ENCODE measurements at places on chromosomes 12 and 14.

DNA sequence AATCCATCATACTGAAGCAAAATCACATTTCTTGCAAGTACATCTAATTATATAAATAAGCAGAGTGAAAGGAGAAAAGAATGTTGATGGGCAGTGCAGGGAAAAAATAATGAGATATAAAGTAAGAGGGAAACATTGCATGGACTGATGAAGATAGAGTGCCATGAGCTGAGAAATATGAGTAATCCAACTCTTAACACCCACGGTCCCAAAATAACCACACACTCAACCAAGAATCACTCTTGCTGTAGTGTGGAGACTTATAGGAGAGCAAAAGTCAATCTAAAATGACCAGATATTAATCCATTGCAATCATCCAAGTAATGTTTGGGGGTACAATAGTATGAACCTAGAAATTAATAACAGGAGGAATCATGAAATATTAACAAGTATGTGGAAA, 40.2 kb downstream of the MYF5 start:
- no peak for DNase-seq

GRCh38 chr14:93295541-93296220, 37.2 kb downstream of the BTBD7 start:
- DNase-seq: no peak

DNA sequence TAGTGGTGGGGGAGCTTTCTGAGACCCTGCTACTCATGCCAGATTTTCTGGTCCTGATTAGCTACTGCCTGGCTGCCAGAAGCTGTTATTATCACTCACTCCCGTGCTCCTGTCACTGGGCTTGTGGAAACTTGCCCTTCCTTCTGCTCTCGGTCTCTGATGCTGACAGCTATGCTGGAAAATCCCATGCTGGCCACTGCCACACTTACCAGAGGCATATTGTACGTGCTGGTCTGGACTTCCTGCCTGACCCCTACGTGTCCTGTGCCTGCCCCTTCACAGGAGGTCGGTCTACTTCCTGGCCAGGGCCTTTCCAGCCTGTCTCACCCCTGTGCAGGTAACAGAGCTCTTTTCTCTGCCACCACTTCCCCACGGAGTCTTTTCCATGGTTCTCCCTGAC, 149.4 kb upstream of the PLEKHG7 start:
- DNase-seq: no peak

- no peak for DNase-seq
These were observed 81.8 kb downstream of the ITPR2 start for GRCh38 chr12:26751179-26751578.

GRCh38 chr12:47273191-47273626, 193.4 kb upstream of the AMIGO2 start:
- no peak for DNase-seq

DNA sequence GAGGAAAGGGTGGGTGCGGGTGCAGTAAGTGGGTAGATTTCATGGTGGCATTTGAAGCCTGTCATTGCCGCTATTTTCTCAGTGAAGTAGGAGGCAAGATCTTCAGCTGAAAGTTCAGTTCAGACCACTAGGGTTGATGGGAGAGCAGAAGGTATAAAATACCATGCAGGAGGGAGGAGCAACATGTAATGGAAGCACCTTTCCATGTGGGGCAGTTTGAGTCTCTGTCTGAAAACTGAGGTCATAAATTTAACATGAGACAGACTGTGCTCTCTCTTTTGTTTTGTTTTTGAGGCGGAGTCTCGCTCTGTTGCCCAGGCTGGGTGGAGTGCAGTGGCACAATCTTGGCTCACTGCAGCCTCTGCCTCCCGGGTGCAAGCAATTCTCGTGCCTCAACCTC, 22.7 kb downstream of the LRRC74A start:
- DNase-seq: no peak

- DNase-seq: no peak
These were observed 49.4 kb downstream of the FERMT2 start for GRCh38 chr14:52901357-52901980.

- DNase-seq: no peak
These were observed 36.5 kb upstream of the SSTR1 start for GRCh38 chr14:38171197-38171596.

DNA sequence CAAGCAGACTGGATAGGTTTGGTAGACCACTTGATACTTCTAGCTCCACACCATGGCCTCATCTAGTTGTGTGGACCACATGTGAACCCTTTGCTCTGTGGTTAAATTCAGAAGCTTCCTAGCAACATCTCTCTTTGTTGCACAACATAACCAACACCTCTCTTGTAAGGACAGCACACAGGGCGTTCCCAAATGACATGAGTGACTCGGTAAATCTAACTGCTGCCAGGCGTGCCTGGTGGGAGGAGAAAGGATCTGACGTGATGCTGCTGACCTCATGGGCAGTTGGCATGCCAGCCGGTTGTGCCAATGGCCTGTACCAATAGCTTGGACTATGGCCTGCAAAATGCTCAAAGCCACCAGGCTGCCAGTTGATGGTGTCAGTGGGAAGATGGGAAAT, 93.8 kb downstream of the CPSF2 start:
- no peak for DNase-seq

DNA sequence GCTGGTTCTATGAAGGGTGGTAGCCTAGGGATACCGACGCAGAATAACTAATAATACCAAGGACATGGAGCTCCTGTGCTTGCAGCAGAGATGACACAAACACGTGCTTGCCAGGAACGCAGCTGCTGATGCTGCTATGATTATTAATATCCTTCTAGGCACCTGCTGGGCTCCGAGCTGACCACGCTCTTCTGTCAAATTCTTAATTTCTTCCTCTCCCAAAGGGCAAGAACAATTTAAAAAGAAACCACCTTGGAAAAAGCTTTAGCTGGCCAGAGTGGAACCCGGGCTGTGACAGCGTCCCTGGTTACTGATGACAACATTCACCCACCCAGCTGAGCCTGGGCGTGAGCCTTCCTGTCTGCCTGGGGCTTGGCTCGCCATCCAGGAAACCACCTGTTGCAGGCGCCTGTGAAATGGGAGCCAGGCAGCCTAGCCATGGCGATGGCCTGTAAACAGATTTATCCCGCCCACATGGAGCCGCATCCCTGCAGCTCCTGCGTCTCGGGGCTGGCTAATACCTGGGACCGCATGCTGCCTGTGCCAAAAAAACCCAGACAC, 28.8 kb downstream of the CLMN start:
- DNase-seq: no peak

GRCh38 chr14:54220071-54220703, 176.6 kb upstream of the CDKN3 start:
- DNase-seq: no peak

- DNase-seq: peak; percentile 37
These were observed 604 bp downstream of the EEA1 start for GRCh38 chr12:92928421-92928961.

DNA sequence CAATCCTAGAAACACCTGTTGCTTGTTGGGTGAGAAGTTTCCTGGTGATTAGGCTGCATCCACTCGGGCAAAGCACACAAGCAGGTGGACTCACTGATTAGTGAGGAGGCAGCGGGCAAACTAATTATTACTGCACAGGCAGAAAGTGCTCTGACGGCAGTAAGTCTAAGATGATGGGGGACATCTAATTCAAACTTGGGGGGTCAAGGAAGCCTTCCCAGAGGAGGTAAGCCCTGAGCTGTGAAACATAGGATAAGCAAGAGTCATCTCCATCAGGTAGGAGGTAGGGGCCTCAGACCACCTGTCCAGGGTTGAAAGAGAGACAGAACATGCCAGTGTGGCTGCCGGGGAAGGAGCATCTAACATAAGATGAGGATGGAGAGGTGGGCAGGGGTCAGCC, 1578.4 kb upstream of the TMEM132C start:
- DNase-seq: no peak

DNA sequence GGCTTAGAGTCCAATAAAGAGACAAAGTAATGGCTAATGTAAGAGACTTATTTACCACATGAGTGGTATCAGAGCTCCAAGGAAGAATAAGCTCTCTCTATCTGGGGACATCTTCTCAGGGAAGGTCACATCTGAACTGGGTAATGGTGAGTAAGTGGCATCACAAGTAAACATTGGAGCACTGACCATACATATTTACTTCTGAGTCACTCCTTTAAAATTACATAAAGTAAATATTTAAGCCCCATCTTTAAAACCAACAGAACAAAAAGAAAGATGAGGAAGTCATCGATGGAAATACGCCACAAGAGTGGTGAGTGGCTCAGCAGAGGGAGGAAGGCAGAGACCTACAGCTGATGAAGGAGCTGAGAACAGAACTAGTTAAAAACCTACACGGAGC, 159.9 kb downstream of the DUSP6 start:
- DNase-seq: no peak

DNA sequence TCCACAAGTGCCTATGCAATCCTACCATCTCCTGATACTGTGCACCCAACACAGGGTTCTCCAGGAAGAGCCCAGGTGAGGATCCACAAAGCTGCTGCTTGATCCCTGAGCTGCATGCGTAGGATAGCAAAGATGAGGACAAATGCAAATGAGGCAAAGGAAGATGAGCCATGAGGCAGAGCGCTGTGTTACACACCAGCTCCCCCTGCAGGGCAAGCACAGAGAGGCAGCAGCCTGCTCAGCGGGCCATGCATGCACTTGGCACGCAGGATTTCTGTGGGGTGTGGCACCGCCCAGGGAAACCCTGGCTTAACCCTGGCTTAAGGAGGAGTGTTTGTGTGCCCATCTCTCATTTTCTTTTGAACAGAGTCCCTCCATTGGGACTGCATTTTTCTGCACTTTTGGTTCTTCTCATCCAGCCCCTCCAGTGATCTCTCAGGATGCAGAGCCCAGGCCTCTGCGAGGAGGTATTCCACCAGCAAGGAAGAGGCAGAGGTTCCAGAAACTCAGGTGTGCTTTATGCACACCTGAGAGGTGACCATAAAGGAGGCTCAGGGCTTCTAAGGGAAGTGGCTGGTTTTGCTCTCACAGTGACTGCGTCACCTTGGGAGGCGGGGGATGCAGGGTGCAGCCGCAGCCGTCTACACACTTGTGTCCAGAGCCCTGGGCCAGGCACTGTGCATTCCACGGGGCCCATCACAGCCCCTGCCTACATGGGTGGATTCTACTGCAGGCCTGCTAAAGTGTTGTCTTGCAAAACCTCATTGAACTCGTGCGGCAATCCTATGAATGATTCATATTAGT, 973.3 kb upstream of the TMEM132C start:
- peak; percentile 6 for DNase-seq

Measured in CD4-positive, alpha-beta T cell treated with Interleukin-4 for 4 hours (primary cell).